ENCODE measurements at places on chromosomes 4 and X.
A peak's percentile ranks its signal among the peaks of the same experiment; 100 is the strongest.

- DNase-seq, result no peak
Measured at GRCh38 chrX:43860646-43861370, 21.4 kb downstream of the MAOB start.

GRCh38 chr4:115113506-115114106 is at the start of gene NDST4:
TSS of gene NDST4 (minus strand) at chr4:115113620. CDS start at chr4:115077036, 36,584 bp downstream.
- peak; percentile 64 for DNase-seq

- no peak for DNase-seq
Measured at GRCh38 chr4:181860157-181860556, 383.0 kb upstream of the TENM3 start.

- no peak for DNase-seq
Measured at GRCh38 chr4:151184523-151185458, 85.4 kb downstream of the RPS3A start.

- DNase-seq, result no peak
Measured at GRCh38 chr4:176735300-176735699, 57.4 kb downstream of the VEGFC start.

- DNase-seq, result no peak
Measured at GRCh38 chr4:38683276-38683675, 19.3 kb downstream of the KLF3 start.

GRCh38 chrX:1486177-1486576 is 33.5 kb upstream of the ASMTL start:
- no peak for DNase-seq

GRCh38 chr4:185128272-185129119 is 14.6 kb upstream of the SLC25A4 start:
- no peak for DNase-seq

Data from NCI-H1694 (cell line).